Kidney epithelial cell (primary cell): ENCODE measurements at places on chromosomes 1 and 21.
A peak's percentile ranks its signal among the peaks of the same experiment; 100 is the strongest.

DNA sequence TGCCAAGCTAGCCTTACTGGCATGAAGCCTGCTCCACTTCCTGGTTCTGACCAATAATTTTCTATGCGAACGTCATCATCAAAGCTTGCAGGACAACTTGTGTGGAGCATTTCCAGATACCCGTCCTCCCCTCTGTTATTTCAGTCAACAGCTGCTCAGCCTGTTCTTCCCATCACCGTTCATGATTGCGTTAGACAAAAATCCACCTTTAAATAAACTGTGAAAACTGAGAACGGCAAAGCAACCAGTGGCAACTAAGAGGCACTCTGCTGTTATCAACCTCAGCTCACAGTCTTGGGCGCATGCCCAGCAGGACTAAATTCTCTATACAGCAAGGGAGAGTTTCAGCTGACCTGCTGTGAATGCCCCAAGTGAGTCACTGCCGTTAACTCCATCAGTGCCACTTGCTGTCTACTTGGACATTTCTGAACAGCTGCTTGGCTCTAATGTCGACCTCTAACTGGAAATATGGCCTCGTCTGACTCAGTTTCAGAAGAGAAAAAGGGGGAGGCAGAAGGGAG is 207.4 kb upstream of the RUNX1 start:
- DNase-seq = peak; percentile 95

- no peak for DNase-seq
These were observed 109.3 kb downstream of the GDAP2 start for GRCh38 chr1:117820096-117820495.

DNA sequence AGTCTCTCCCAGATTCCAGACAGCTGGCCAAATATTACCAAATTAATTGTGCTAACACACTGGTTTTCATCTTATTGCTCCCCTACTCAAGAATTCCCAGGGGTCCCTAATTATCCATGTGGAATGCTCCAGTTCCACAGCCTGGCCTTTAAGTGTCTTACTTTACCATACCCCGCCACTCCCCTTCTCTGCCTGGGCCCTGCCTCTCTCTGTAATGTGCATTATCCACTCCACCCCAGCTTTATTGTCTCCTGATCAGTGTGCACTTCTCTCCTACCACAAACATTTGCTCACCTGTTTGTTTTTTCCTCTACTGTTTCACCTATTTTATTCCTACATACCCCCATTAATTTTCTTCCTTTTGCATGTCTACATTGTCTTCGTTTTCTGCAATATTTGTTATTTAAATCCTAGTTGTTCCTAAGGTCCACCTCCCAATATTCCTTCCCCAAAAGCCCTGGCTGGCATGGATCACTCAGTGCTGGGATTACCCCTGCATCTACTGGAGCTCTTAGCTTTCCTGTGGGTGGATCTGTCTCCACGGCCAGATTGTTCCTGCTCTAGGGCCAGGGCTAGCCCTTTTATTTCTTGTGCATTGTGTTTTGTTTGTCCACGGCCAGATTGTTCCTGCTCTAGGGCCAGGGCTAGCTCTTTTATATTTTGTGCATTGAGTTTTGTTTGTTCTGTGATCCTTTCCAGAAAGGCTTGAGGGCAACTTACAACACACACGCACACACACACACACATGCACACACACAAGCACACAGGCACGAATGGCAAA is 33.4 kb upstream of the ATP1B1 start:
- no peak for DNase-seq

DNA sequence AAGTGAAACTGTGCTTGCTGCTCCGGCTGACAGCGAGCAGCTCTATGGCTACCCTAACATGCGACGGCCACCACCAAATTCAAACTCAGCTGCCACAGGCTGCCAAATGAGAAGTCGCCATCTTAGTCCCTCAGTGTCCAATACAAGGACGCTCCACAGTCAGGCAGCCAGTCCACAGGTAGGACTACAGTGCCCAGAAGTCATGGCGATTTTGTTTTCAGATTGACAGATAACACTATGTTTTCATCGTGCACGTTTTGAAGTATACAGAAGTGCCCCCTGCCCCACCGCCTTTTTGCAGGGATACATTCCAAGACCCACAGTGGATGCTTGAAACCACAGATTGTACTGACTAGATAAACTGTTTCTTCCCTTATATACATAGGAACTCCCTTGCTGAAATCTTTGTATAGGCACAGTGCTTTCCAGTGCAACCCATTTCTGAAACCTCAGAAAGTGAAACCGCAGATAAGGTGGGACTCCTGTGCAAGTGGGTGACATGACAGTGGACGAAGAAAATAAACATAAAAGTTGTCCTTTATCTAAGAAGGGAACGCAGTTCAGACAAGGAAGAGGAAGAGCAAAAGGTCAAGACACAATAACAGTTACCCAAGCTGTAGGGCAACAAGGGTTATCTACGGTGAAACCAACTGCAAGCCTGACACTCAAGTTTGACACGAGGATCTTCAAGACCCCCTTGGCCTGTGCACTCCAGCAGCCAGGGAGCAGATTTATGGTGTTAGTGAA is 52.2 kb downstream of the STX6 start:
- no peak for DNase-seq

DNA sequence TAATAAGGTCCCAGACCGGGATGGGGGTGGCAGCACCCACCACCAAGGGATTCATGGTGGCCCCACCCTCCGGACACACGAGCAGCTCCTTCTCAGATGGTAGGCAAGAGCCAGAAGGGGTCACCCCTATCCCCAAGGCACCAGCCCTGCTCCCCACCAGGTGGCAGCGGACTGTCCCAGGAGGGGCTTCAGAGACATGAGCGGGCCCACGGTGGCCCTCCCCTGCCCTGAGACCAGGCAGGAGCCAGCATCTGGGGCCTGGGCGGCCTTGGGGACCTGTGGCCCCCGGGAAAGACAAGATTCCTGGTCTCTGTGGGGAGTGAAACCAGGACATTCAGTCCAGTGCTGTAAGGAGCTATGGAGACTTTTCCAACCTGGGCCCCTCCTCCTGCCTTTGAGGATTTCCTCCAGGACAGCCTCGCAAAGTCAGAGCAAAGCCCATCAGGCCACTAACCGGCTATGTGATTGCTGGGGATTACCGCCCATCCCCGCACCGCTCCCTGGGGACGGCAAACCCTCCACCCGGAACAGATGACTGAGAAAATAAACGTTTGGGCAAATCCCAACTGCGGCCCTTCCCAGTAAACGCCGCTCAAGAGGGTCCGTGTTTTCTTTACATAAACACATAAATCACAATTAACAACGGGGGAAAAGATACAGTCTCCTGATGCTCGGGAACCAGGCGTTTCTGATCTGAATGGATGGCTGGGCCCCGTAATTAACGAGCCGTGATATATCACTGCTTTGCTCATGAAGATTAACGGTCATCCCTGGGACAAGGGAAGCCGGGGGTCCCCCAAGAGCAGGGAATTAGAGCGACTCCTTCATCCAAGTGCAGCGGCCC is 50.9 kb upstream of the ARHGEF16 start:
- DNase-seq = no peak

- no peak for DNase-seq
These were observed 282 bp upstream of the LYPLAL1 start for GRCh38 chr1:219173434-219173757.

DNA sequence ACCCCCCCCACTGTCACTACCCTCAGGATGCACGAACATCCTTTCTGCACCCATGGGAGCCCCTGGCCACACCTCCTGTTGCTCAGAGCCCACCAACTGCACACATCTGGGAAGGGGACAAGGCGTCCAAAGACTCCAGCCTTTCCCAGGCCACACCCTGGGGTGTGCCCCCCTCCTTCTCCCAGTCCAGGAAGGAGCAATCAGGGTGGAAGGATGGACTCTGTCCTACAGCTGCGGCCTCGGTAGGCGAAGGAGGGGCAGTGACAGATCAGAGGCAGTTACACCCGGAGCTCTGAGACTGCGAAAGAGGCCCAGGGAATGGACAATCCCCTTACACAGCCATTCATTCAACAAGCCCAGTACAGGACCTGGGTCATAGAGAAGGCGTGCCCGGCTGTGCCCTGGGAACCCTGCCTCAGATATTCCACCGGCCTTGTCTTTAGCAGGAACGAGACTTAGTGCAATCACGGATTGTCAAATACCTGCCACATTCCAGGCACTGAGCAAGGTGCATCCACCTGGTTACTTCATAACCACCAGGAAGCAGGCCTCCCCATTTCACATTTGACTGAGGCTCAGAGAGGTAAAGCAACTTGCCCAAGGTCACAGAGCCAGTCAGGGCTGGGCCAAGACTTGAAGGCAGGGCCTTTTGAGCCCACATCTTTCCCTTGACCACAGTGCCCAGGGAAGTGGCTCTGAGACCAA is 9.4 kb downstream of the HSPG2 start:
- DNase-seq = no peak

- DNase-seq = no peak
These were observed 3.4 kb upstream of the RNF19B start for GRCh38 chr1:32967888-32968568.

GRCh38 chr1:15197591-15198447 is 44.3 kb downstream of the TMEM51 start:
- no peak for DNase-seq

DNA sequence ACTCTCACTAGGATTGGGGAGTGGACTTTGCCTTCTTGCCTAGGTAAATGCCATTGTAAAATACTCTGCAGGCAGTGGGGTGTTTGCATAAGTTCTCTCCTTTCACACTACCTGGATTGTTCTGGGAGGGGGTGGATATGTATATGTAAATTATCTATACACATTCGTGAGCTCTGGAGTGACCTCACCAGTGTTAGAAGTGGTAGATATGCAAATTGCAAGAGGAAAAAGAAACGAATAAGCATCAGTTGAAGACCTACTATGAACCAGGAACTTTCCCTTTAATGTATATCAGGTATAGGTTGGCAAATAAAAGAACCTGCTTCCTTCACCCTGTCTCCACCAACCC is 1.5 kb upstream of the ARHGEF11 start:
- no peak for DNase-seq

- no peak for DNase-seq
These were observed 85.6 kb downstream of the NKAIN1 start for GRCh38 chr1:31154000-31154631.

GRCh38 chr1:95809391-95809790 is 575.4 kb downstream of the RWDD3 start:
- no peak for DNase-seq

DNA sequence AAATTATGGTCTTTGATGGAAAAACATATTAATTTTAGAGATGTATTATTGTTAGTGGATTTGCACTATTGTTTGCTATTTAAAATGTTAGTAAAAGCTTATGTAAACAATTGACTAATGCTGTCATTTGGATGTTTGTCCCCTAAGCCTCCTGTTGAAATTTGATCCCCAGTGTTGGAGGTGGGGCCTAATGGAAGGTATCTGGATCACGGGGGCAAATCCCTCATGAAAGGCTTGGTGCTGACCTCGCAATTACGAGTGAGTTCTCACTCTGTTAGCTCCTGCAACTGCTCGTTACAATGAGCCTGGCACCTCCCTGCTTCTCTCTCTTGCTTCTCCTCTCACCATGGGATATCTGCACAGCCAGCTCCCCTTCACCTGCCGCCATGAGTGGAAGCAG is 14.3 kb downstream of the TMEM35B start:
- no peak for DNase-seq

- no peak for DNase-seq
These were observed 148.8 kb downstream of the SIPA1L2 start for GRCh38 chr1:232481091-232481490.

DNA sequence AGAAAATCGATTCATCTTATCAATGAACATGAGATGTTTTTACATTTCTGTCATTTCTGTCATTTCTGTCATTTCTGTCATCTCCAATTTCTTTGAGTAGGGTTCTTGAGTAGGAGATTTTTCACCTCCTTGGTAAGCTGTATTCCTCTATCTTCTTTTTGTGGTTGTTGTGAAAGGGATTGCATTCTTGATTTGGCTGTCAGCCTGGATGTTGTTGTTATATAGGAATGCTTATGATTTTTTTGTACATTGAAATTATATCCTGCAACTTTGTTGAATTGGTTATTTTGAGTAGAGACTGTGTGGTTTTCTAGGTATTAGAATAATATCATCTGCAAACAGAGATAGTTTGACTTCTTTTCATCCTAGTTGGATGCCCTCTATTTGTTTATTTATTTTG is 1233.7 kb downstream of the PLA2G4A start:
- no peak for DNase-seq

DNA sequence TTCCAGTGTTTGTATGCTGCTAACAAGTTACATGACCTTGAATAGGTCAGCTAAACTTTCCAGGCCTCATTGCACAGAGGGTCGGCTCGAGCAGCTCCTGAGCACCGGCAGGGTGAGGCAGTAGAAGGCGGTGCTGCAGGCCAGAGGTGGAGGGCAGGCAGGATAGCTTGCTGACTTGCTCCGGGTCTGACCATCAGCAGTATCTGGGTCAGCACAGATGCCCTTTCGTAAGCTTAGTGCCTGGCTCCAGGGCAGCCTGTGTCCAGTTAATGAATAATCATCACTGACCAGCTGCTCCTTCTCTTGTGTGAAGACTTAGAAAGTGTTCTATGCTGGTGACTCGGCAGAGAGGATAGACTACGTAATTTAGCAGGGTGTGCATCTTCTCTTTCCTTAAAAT is 6.9 kb downstream of the MAPKAPK2 start:
- no peak for DNase-seq

- no peak for DNase-seq
These were observed 428.2 kb downstream of the NPHP4 start for GRCh38 chr1:5563861-5564577.

- DNase-seq = no peak
These were observed 20.8 kb upstream of the C1orf159 start for GRCh38 chr1:1136547-1137230.

DNA sequence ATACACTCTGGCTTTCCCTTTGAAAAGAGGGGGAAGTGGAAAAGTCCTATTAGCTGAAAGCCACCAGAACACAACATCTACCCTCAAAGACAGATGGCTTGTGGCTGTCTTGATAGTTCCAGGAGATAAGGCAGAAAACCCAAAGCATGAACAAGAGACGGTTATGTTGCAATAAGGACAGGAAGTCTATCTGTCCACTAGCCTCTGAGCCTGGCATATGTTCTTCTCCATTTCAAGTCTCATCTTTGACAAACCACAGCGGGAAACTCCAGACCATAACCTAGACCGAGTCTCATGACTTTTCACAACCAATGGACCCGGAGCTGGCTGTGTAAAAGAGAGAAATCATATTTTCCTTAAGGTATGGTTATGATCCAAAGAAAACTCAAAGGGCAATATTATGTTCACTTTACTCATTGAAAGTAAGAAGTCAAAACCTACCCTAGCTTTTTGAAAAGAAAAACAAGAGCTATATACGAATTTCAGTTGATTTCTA is 33.8 kb downstream of the DUSP10 start:
- no peak for DNase-seq

DNA sequence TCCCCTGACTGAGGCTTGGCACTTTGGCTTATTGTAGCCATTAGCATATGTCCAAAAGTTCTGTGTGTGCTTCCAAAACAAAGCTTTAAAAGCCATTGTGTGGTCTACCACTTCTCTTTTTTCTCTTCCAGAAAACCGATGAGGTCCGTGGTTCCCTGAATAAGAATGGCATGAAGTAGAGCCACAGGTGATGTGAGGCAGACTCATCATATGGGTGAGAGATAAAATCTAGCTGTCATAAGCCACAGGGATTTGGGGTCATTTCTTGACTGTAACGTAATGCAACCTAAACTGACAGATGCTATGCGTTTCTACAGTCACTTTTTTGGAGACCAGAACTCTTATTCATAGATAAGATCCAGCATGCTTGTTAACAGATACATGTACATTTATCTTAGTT is 7.0 kb upstream of the GREM2 start:
- DNase-seq = no peak
